HTR-8/SVneo (cell line): ENCODE measurements at places on chromosomes 16 and 17.
A peak's percentile ranks its signal among the peaks of the same experiment; 100 is the strongest.

DNA sequence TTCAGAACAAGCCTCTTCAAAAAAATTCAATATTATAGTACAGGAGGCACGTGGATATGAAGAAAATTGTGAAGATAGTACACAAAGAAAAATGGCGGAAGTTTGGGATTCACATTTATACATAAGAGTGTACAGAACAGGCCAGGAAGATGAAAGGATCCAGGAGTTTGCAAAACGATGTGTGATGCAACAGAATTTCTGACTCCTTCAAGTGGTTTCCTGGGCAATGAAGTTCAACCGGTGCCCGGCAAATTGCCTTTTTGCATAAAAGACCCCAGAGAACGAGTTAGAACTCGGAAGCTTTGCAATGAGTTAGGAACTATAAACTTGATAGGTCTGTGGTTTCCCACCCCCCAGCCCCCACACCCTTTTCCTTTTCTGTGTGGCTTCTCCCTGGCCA is 189.1 kb downstream of the SALL1 start:
- DNase-seq: no peak

DNA sequence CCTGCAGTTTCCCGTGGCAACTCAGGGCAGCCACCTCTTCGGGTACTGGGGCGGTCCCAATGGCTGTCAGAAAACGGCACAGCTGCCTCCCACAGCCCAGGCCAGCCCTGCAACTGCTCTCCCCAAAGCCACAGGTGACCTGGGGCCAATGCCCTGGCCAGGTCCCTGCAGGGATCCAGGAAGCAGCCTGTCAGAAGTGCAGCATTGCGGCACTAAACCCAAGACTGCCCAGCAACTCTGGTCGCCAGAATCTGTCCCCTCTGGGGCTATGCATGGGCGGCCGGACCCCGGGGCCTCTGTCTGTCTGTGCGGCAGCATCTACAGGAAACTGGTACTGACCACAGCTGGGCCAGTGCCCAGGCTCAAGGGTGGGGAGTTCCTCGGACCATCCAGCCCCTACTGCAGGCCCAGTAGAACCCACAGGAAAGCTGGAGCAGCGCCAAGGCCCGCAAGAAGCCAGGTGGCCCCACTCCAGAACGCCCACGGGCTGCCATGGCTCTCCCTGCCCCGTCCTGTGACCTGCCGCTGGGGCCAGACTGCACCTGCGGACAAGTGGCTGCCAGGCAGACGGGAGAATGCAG is 5.5 kb downstream of the CYBC1 start:
- DNase-seq: no peak

DNA sequence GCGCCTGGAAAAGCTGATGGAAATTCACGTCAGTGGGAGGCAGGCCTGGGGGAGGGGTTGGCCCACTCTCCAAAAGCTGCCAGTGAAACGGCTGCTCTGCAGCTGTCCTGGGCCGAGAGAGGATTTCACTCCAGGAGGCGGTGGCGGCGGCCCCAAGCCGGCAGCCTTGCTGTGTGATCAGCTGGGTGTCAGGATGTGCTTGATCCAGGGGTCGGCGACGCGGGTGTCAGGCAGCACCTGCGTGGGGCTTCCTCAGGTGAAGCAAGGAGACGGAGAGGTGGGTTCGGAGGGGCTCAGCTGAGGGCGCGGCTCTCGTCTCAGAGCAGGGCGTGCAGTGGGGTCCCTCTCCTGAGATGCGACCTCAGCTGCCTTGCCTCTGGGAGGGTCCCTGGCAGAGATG is 7.0 kb downstream of the CBFA2T3 start:
- no peak for DNase-seq

GRCh38 chr17:77831474-77832179 is 126.9 kb upstream of the TNRC6C start:
- no peak for DNase-seq

DNA sequence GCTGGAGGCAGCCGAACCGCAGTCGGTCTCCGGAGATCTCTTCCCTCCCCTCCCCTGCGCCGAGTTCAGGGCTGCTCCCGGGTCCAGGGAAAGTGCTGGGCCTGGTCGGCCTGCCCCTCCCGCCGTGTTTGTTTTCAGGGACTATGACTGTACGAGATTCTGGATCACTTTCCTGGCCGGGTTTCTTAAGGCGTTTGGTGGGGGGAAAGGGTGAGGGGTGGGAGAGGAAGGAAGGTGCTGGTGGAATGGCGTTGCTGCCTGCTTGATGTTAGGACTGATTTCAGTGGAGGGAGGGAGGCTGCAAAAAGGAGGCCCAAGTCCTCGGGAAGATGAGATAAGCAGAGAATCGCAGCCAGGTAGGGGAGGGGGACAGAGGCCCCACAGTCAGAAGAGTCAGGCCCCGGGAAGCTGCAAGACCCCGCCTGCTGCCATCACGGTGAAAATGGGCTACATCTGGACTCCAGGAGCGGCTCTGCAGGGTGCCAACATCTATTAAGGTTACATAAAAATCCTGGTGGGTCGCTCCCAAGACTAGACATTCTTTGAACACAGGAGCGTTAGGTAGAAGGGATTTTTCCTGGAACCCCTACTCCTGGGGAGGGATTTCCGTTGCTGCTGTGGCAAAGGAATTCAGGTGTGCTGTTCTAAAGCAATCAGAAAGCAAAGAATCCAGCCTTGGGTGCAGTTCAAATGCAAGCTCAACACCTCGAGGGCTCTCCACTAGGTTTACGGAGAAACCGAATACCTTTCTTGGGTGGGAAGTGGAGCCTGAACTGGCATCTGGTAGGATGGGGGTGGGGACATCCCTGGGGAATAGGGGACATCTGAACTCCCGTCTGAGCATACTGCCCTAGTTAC is 1.2 kb downstream of the ARHGAP44 start:
- DNase-seq: no peak

- DNase-seq: no peak
Measured at GRCh38 chr17:50153650-50154575, 3.4 kb upstream of the PPP1R9B start.

GRCh38 chr16:15900901-15901500 is 12.6 kb upstream of the CEP20 start:
- no peak for DNase-seq

GRCh38 chr16:11833951-11834695 is 17.2 kb downstream of the RSL1D1 start:
- peak; percentile 33 for DNase-seq

GRCh38 chr17:33126086-33126485 is 134.4 kb downstream of the SPACA3 start:
- DNase-seq: no peak

GRCh38 chr17:40501499-40501911 is at the start of gene TNS4:
TNS4 (minus strand) TSS chr17:40501623; CDS start chr17:40496425, 5,198 bp downstream.
- DNase-seq: no peak

- no peak for DNase-seq
Measured at GRCh38 chr17:80380555-80381002, 34.4 kb upstream of the ENDOV start.

DNA sequence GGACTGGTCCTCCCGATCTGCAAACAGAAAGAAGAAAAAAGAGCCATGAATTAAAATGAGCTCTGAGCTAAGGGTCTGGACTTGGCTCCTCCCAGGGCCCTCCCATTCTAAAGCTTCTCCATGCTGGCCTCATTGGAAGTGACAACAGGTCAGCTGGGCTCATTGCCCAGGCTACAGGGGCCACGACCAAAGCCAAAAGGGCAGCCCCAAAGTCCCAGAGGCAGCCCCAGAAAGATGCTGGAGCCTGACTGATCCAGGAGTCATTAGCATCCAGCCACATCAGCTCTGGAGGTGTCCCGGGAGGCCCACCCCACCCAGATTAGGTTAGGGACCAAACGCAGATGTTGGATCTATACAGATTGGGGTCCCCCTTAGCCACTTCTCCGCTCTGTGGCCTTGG is 58.2 kb downstream of the MYH11 start:
- no peak for DNase-seq

DNA sequence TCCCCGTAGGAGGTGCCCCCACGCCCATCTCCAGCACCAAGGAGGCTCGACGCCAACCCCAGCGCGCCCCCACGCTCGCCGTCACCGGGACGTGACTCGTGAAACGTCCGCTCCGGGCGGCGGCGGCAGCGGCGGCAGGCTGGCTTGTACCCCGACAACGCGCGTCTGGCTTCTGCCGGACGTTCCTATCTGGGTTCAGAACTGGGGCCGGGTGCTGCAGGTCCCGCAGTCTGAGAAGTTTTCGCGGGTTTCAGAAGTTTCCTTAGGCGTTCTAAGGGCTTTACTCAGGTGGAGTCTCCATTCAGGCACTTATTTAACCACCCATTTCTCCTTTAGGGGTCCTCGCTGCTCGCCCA is 672 bp upstream of the ALKBH5 start:
- peak; percentile 93 for DNase-seq

GRCh38 chr17:35243561-35244340 is 879 bp downstream of the SLFN5 start:
- DNase-seq: peak; percentile 51

DNA sequence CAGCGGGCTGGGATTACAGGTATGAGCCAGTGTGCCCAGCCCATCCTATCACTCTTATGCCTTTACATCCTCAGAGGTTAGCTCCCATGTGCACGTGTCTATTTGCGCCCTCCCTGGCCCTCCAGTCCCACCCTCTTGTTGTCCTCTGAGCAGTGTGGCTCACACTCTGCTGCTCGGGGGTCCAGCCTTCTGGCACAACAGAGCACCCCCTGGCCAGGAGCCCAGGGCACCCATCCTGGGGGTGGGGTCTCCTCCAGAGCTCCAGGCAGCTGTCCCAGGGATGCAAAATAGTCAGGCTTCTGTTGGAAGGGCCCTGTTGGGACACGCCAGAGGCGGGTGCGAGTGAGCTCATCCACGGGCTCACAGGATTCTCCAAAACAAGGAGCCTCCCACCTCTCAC is 11.7 kb upstream of the FAM83G start:
- DNase-seq: no peak

DNA sequence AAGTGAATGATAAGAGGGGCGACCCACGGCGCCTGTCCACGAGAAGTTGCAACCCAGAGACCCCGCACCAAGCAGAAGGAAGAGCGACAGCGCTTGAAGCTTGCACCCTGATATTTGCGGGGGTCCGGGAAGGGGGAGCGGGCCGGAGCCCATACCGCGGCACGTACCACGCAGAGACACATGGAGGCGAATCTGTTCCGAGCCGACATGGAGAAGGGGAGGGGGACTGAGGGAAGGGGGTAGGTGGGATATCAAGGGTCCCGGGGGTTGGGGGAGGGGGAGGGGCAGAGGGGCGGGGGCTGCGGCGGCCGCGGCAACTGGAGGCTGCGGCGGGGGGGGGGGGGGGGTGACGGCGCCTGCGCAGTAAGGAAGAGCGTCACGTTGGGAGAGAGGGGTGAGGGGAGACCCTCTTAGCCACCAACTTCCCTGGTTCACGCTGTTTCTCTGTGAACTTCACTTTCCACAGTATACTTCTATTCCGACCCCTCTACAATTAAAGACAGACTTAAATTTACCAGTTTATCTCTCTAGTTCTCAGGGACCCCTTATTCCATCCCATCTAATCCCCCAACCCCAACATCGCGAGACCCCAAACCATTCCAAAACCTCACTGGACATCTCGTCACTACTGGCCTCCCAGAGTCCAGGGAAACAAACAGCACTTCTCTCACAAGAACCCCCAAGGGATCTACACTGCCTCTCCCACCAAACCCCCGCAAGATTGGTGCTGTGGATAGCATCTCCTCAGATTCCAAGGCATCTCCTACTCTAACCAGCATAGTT is 8.0 kb downstream of the DLG4 start:
- no peak for DNase-seq

DNA sequence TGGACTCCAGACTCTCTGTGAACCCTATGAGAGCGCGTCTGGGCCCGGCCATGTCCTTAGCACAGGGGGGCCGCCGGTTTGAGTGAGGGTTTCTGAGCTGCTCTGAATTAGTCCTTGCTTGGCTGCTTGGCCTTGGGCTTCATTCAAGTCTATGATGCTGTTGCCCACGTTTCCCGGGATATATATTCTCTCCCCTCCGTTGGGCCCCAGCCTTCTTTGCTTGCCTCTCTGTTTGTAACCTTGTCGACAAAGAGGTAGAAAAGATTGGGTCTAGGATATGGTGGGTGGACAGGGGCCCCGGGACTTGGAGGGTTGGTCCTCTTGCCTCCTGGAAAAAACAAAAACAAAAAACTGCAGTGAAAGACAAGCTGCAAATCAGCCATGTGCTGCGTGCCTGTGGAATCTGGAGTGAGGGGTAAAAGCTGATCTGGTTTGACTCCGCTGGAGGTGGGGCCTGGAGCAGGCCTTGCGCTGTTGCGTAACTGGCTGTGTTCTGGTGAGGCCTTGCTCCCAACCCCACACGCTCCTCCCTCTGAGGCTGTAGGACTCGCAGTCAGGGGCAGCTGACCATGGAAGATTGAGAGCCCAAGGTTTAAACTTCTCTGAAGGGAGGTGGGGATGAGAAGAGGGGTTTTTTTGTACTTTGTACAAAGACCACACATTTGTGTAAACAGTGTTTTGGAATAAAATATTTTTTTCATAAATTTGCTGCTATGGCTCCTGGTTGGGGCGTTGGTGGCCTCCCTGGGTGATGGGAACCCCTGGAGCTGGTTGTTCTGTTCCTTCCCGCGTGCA is 23.1 kb downstream of the STAT5A start:
- DNase-seq: no peak

DNA sequence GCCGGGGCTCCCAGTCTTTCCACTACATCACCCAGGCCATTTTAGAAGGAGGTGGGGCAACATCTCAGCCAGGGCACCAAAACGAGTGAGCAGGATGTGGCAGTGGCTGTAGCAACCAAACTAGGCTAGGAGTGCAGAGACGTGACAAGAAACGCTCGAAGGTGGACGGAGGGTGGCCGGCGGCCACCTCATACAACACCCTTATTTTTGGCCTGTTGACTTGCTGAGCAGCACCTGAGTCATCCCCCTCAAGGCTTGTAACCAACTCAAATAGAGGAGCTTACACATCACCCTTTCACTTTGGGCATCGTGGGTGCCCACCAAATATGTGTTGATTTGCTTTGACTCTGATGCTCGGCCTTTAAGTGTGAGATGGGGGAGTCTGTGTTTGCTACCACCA is 23.7 kb upstream of the SOX9 start:
- no peak for DNase-seq

DNA sequence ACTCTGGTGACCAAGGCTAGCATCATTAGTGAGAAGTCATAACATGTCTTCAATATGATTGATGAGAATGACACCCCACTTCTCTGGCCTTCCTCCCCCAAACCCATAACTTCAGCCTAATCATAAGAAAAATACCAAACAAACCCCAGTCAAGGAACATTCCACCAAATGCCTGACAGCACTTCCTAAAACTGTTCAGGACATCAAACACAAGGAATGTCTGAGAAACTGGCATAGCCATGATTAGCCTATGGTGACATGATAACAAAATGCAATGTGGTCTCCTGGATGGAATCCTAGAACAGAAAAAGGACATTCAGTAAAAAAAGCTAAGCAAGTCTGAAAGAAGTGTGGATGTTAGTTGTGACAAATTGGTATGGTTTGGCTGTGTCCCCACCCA is 24.7 kb upstream of the TBX4 start:
- no peak for DNase-seq
